GM20000 (cell line): ENCODE measurements at places on chromosomes 1 and 21.

- DNase-seq: no peak
Observed at GRCh38 chr1:22371408-22371807, 80.2 kb upstream of the ZBTB40 start.

DNA sequence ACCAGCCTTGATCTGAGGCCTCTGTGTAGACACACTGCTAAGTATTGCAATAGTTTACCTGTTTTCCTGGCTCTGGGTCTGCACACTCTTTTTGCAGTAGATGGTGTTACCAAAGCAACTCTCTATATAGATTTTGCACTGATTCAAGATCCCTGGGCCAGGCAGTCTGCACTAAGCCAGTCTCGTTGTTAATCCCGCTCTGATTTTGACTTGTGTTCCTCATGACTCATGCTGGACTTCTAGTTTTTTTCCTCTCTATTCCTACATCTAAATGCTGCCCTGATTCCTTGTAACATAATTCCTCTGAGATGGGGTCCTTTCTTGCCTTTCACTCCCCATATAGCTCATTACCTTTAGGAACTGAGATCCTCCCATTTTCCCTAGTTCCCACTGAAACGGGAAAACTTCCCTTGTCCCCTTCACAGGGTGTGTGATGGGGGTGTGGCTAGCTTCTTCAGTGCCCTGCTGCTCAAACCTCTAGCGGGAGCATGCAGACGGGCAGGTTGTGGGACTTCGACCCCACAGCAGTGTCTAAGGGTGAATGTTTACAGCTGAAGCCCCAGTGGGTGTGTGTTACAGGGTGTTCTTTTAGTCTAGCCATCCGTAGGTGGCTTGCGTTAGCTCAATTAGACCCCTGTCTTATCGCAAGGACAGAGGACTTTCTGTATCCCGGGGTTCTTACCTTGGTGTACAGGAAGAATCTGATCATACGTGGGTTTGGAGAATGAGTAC lies 106.5 kb upstream of the RAB3GAP2 start:
- DNase-seq: no peak

DNA sequence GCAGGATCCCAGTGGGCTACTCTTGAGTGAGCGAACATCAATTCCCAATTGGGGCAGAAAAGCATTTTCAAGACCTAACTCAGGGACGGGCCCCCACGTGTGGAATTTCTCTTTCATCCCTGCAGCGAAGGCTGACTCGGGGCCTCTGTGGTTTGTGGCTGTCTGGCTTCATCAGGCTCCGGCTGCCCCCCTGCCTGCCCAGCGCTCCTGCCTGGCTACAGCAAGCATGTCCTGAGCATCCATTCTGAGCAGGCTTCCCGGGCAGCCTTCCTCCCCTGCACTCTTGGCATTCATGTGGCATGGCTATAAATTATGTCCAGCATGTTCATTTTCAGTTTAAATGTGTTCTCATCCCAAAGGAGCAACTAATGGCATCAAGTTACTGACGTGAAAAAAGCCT lies 588.1 kb downstream of the KIF26B start:
- no peak for DNase-seq

DNA sequence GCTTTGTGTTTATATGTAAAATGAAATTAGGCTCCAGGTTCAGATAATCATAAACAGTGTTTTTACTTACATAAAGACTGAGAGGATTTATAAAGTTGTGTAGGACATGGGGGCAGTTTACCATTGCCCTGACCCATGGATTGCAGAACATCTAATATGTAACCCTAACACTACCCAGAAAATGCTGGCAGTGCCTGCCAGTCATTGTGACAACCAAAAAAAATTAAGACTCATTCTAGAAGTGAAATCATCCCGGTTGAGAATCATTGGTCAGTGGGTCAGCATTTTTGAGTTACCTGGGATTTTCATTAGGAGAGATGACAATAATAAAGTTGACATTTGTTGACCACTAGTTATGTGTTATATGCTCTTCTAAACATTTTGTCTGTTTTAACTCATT lies 31.2 kb upstream of the THEM4 start:
- no peak for DNase-seq

DNA sequence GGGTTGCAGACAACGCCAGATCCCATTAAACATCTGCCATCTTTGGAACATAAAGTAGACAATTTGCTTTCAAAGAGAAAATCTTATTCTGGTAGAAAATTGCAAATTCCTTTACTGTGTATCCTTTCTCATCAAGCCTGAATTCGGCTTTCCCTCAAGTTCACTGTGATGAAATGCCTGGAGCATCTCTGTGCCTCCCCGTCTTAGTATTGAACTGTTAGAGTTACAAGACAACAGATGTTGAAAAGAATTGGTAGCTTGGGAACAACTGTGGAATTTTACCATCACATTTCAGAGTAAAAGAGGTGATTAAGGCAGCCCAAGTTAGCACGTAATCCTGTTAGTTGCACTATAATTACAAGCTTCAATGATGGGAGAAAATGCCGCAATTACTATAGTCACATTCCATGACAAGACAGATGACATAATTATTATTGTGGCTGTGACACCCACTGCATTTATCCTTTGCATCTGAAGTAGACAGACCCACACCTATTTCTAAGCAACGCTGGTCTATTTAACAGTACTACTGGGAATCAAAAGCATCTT lies 54.4 kb upstream of the B3GALNT2 start:
- DNase-seq: no peak

DNA sequence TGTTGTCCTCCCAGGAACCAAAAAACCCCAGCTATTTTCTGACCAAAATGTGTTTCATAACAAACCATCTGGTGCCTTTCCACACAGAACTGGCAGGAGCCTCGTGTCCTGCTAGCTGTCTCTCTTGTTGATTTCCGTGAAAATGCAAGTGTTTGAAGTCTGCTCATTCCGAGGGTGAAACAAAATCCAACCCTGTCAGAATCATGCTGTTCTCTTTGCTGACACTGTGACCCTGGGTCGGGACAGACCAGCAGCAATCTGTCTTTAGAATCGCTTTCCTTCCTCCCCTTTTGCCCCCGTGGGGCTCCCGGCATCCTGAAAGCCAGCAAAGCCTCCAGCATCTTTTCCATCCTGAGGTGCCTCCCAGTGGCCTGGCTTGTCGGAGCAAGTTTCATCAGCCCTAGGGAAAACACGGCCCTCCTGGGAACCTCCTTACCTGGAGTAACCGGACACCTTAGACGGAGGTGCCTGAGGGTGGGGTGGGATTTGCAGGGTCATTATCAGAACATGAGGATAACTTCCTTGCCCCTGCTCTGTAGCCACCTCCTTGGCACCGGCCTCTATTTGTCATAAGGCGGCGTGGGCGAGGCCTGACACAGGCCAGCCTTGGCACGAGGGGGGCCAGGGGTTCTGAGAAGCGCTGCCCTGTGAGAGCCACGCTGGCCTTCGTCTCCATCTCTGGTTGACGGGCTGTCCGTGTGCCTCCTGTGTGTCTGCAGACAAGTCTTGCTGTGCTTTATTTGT lies 24.9 kb downstream of the LDLRAP1 start:
- no peak for DNase-seq

GRCh38 chr1:59502009-59502691 lies 205.3 kb downstream of the FGGY start:
- DNase-seq: no peak

GRCh38 chr21:36803816-36804439 lies 105.0 kb downstream of the SIM2 start:
- DNase-seq: no peak

- no peak for DNase-seq
Observed at GRCh38 chr1:96987186-96987703, 265.7 kb downstream of the PTBP2 start.

GRCh38 chr1:2971609-2972008 lies 49.7 kb upstream of the ACTRT2 start:
- DNase-seq: no peak

DNA sequence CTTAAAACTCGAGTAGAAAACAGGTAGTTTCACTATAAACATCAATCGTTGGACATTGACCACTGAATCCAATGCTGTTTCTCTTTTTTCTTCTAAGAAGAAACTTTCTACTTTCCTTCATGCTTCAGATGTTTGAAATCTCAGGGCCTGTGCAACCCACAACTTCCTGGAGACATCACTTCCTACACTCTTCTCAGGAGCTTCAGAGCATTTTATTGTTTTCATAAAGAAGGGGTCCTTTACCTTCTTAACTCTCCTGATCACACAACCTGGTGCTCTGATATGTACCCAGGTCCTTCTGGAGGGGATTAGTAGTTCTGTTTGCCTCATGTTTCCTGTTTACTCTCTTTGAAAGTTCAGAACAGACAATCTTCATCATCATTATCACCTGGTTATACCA lies 113.0 kb upstream of the VAV3 start:
- no peak for DNase-seq

GRCh38 chr1:14815175-14815877 lies 216.8 kb downstream of the KAZN start:
- DNase-seq: no peak
